ENCODE measurements at places on chromosomes 7 and 10.

GRCh38 chr7:140659856-140660255, 12.9 kb upstream of the ADCK2 start:
- peaks cover 12% of the 10 kb centered on the region for H3K4me1 ChIP-seq
- H3K4me3 ChIP-seq: no peak overlapping the region
- no peak overlapping the region for H3K27ac ChIP-seq
- no peaks in the 10 kb centered on the region for H3K27me3 ChIP-seq

GRCh38 chr10:75137533-75138438, 26.3 kb downstream of the SAMD8 start:
- H3K4me3 ChIP-seq: no peak overlapping the region
- H3K4me1 ChIP-seq: no peaks in the 10 kb centered on the region
- no peak overlapping the region for H3K27ac ChIP-seq

GRCh38 chr10:129956876-129957673, 7.0 kb downstream of the EBF3 start:
- H3K4me3 ChIP-seq: no peak overlapping the region
- peaks cover 67% of the 10 kb centered on the region for H3K27me3 ChIP-seq
- H3K4me1 ChIP-seq: no peaks in the 10 kb centered on the region
- no peaks in the 10 kb centered on the region for H3K36me3 ChIP-seq
- DNase-seq: no peak

GRCh38 chr10:43351301-43351700, 20.1 kb upstream of the FXYD4 start:
- H3K27me3 ChIP-seq: no peaks in the 10 kb centered on the region
- DNase-seq: no peak
- H3K4me1 ChIP-seq: no peaks in the 10 kb centered on the region
- no peak overlapping the region for H3K27ac ChIP-seq

DNA sequence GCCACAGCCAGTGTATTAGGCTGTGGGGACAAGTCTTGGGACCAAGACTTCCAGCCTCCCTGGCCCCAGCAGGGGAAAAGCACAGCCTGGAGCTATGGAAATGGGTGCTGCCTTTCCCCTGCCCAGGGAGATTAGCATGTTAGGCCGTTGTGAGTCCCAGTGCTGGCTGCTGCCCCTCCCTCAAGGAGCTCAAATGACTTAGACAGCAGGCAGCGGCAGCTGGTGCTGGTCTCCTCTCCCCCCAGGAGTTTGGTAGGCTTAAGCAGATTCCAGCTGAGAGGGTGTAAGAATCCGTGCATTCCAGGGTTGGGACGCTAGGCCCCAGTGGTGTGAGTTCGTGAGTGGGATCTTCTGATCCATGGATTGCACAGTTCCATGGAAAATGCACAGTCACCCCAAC, 301.5 kb upstream of the PHF14 start:
- H3K27ac ChIP-seq: no peak overlapping the region
- H3K36me3 ChIP-seq: no peaks in the 10 kb centered on the region
- H3K4me1 ChIP-seq: no peaks in the 10 kb centered on the region
- H3K27me3 ChIP-seq: no peaks in the 10 kb centered on the region
- H3K4me3 ChIP-seq: no peak overlapping the region

GRCh38 chr10:33092596-33092995, 134.6 kb upstream of the ITGB1 start:
- H3K27ac ChIP-seq: no peak overlapping the region
- no peaks in the 10 kb centered on the region for H3K36me3 ChIP-seq
- no peak for DNase-seq
- no peak overlapping the region for H3K4me3 ChIP-seq
- no peaks in the 10 kb centered on the region for H3K4me1 ChIP-seq

DNA sequence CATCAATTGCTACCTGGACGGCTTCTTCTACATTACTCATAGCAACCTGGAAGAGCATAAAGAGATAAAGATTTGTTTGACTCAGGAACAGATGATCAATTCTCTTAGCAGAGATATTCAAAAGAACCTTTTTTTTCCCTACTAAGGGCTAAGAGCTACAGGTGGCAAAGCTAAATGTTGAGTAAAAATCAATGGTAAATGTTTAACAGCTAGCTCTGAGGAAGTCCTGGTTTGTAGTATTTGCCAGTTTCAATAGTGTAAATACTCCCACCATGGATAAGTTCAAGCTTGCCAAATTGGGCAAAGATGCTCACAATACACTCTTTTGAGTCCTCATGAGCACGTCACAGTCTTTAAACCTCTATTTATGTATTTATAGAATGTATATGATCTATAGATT, 64.0 kb downstream of the AKR1E2 start:
- no peak for DNase-seq
- no peak overlapping the region for H3K27ac ChIP-seq
- no peaks in the 10 kb centered on the region for H3K4me1 ChIP-seq
- no peaks in the 10 kb centered on the region for H3K27me3 ChIP-seq
- no peak overlapping the region for H3K4me3 ChIP-seq

GRCh38 chr7:139772115-139772514, 5.7 kb downstream of the HIPK2 start:
- H3K36me3 ChIP-seq: no peaks in the 10 kb centered on the region
- peaks cover 9% of the 10 kb centered on the region for H3K4me1 ChIP-seq
- no peak overlapping the region for H3K27ac ChIP-seq
- no peaks in the 10 kb centered on the region for H3K27me3 ChIP-seq

GRCh38 chr10:86362586-86363183, 3.9 kb downstream of the GRID1 start:
- no peak overlapping the region for H3K27ac ChIP-seq
- peaks cover 46% of the 10 kb centered on the region for H3K27me3 ChIP-seq
- no peaks in the 10 kb centered on the region for H3K4me1 ChIP-seq
- DNase-seq: no peak

DNA sequence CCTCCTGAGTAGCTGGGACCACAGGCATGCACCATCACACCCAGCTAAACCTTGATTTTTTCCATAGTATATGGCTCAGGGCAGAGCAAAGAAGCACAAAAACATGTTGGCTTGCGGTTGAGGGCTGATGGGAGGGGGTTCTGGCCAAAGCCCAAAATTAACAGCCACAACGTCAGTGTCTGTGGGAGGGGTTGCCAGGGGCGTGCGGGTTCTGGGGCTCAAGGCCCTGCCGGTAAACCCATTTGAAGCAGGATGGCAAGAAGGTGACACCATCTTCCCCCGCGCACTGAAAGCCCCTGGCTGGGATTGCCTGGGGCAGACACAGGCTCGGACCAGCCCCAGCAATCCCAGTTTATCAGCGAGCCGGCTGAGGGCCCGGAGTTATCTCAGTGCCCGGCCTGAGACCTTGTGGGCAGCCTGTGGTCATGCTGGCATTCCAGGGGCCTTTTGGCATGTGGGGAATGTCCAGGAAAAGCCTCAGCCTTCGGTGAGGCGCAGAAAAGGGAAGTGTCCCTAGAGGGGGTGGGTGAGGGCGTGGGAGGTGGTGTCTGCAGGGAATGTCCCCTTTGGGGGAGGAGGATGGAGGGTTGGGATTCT, 167.7 kb upstream of the TNRC18 start:
- peaks cover 11% of the 10 kb centered on the region for H3K4me1 ChIP-seq
- no peak for DNase-seq
- H3K36me3 ChIP-seq: no peaks in the 10 kb centered on the region
- no peak overlapping the region for H3K27ac ChIP-seq
- peaks cover 39% of the 10 kb centered on the region for H3K27me3 ChIP-seq

GRCh38 chr7:51326656-51327286, 10.2 kb upstream of the COBL start:
- no peak for DNase-seq
- H3K4me3 ChIP-seq: no peak overlapping the region
- H3K27me3 ChIP-seq: no peaks in the 10 kb centered on the region

- no peak overlapping the region for H3K4me3 ChIP-seq
- no peak overlapping the region for H3K27ac ChIP-seq
Observed at GRCh38 chr10:57948796-57949195, 318.9 kb downstream of the IPMK start.

DNA sequence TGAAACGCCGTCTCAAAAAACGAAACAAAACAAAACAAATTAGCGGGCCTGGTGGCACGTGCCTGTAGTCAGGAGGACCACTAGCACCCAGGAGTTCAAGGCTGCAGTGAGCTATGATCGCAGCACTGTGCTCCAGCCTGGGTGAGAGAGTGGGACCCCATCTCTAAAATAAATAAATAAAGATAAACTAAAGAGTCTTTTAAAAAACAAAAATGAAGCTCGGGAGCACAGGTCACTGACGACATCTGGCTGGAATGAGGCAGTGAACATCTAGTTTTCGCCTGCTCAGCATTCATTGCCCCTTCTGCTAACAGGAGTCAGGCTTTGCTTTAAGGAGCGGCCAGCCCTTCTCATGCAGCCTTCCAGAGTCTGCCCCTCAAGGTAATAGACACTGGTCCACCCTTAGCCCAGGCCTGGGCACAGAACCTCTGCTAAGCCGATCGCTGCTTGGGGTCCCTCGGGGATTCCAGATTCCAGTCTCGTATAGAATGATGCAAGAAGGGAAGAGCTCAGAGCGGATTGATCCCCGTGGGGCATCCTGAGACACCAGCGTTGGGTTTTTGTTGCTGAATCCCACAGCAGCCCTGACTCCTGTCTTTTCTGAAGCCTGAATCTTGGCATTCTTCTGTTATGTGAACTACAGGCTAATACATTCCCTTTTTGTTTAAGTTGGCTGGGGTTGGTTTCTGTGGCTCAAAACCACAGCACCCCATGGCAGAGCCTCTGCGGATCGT, 14.2 kb upstream of the FOXK1 start:
- no peaks in the 10 kb centered on the region for H3K27me3 ChIP-seq
- H3K4me1 ChIP-seq: no peaks in the 10 kb centered on the region
- no peak overlapping the region for H3K27ac ChIP-seq
- no peak for DNase-seq

GRCh38 chr10:83108565-83109333, 1030.6 kb upstream of the GHITM start:
- H3K27me3 ChIP-seq: no peaks in the 10 kb centered on the region
- H3K4me3 ChIP-seq: no peak overlapping the region
- no peak for DNase-seq
- H3K27ac ChIP-seq: no peak overlapping the region
- H3K36me3 ChIP-seq: no peaks in the 10 kb centered on the region
- H3K4me1 ChIP-seq: no peaks in the 10 kb centered on the region

DNA sequence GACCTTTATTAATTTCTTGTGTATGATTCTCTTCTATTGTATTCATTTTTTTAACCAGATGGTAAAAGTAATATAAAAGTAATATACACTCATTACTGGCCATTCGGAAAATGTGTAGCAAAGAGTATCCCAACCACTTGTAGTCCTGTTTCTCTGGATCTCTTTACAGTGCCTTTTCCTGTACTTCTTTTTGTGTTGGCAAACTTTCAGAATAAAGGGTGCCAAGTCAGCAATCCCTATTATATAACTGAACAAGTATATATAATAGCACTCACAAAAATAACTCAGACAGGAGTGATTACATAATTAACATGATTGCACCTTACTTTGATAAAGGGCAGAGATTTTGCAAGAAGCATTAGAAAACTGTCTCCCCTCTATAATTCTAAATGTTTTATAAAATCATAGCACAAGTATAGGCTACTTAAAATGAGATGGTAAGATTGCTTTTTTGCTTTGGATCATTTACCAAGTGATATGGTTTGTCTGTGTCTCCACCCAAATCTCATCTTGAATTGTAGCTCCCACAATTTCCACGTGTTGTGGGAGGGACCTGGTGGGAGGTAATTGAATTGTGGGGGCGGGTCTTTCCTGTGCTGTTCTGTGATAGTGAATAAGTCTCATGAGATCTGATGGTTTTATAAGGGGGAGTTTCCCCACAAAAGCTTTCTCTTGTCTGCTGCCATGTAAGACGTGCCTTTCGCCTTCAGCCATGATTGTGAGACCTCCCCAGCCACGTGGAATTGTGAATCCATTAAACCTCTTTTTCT, 41.5 kb upstream of the EPC1 start:
- no peaks in the 10 kb centered on the region for H3K27me3 ChIP-seq
- DNase-seq: no peak
- H3K36me3 ChIP-seq: no peaks in the 10 kb centered on the region
- no peaks in the 10 kb centered on the region for H3K4me1 ChIP-seq

- H3K4me3 ChIP-seq: no peak overlapping the region
- no peak for DNase-seq
- H3K27me3 ChIP-seq: no peaks in the 10 kb centered on the region
- peaks cover 6% of the 10 kb centered on the region for H3K4me1 ChIP-seq
Observed at GRCh38 chr10:113425541-113425951, 127.3 kb upstream of the HABP2 start.

DNA sequence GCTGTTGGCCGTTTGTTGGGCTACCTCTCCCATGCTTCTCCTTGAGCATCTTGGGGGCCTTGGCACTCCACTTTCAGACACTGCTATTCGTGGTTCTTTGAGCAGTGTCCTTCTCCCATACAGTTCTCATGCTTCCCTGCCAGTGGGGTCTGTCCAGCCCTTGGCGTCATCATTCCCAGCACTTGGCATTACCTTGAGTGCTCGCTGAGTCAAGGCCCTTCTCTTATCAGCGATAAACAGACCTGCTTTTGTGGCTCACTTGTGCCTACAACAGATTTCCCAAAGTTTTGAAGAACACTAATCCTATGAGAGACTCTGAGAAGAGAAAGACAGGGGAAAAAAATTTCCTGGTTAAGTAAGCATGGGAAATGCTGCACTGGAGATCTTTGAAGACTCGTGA, 85.3 kb downstream of the NOC3L start:
- no peaks in the 10 kb centered on the region for H3K4me1 ChIP-seq
- no peak overlapping the region for H3K4me3 ChIP-seq
- H3K27ac ChIP-seq: no peak overlapping the region
- no peaks in the 10 kb centered on the region for H3K27me3 ChIP-seq
- no peak for DNase-seq

GRCh38 chr10:14670551-14671240, 104.0 kb downstream of the FAM107B start:
- H3K4me3 ChIP-seq: no peak overlapping the region
- DNase-seq: no peak
- no peaks in the 10 kb centered on the region for H3K4me1 ChIP-seq
- H3K36me3 ChIP-seq: no peaks in the 10 kb centered on the region

GRCh38 chr7:47812429-47813136, 135.7 kb downstream of the PKD1L1 start:
- no peaks in the 10 kb centered on the region for H3K4me1 ChIP-seq
- no peak overlapping the region for H3K27ac ChIP-seq
- H3K4me3 ChIP-seq: no peak overlapping the region
- H3K27me3 ChIP-seq: no peaks in the 10 kb centered on the region
- no peaks in the 10 kb centered on the region for H3K36me3 ChIP-seq

DNA sequence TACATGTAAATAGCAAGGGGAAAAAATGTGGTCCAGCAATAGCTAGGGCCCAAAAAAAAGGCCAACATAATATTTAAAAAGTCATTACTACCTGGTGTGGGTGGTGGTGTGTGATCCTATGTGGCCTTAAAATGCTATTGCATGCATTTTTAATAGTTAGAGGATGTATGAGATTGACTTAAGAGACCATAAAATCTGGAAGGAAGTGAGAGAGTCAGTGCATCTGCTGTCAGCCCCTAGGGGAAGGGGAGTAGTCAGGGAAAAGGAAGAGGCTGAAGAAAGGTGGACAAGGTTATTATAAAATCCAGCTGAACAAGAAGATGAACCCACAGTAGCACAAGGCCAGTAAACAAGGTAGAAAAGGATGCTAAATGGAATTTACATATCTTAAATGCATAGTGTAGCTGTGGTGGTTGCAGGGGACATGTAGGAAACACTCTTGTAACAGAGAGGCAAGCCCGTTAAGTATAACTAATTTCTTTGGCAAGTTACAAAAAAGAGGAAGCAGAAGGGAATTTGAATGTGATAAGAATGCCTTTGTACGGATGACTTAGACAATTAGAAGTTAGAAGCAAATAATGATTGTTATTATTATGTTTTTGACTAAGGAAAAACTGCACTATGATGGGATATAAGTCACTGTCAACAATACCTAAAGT, 11.9 kb upstream of the NDUFA5 start:
- no peak overlapping the region for H3K27ac ChIP-seq
- no peaks in the 10 kb centered on the region for H3K36me3 ChIP-seq
- DNase-seq: no peak
- H3K27me3 ChIP-seq: no peaks in the 10 kb centered on the region

- no peaks in the 10 kb centered on the region for H3K27me3 ChIP-seq
- no peaks in the 10 kb centered on the region for H3K4me1 ChIP-seq
- no peak overlapping the region for H3K27ac ChIP-seq
- no peak overlapping the region for H3K4me3 ChIP-seq
- DNase-seq: no peak
Observed at GRCh38 chr7:110804501-110804900, 286.4 kb upstream of the LRRN3 start.

Data from colonic mucosa (tissue), 4 donors.